ENCODE measurements at places on chromosomes 7 and 10.
A peak's percentile ranks its signal among the peaks of the same experiment; 100 is the strongest.

- no peak for DNase-seq
These were observed 30.0 kb downstream of the CLDN12 start for GRCh38 chr7:90433221-90433620.

GRCh38 chr7:98598846-98599615, 18.1 kb upstream of the NPTX2 start:
- DNase-seq, result no peak

DNA sequence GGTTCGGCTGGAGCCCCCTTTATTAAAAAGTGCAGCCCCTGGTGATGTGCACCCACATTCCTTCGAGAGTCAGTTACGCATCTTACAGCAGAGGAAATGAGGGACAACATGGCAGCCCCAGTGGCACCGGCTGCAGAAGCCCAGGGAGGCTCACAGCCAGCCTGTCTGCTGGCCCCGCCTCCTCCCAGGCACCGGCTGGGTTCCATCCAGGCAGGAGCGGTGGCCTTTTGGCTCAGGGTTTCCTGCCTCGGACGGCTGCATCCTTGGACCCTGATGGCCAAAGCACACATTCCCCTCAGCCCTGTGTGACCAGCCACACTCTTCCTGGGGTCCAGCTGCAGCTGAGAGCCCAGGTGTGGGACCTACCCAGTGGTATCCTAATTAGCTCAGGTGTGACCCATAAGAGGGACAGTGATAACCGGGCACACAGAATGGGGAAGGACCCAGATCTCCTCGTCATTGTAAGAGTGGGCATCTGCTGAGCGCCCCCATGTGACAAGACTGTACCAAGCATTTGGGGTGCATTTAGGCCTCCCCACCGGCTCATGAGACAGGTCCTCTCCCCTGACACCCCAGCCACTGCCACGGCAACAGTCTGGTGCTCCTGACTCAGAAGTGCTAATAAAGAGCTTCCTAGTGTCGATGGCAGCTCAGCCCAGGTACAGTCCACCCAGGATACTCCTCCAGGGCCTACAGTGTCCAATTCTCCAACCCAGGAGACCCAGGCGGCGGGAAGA, 63.3 kb upstream of the CHST15 start:
- no peak for DNase-seq

DNA sequence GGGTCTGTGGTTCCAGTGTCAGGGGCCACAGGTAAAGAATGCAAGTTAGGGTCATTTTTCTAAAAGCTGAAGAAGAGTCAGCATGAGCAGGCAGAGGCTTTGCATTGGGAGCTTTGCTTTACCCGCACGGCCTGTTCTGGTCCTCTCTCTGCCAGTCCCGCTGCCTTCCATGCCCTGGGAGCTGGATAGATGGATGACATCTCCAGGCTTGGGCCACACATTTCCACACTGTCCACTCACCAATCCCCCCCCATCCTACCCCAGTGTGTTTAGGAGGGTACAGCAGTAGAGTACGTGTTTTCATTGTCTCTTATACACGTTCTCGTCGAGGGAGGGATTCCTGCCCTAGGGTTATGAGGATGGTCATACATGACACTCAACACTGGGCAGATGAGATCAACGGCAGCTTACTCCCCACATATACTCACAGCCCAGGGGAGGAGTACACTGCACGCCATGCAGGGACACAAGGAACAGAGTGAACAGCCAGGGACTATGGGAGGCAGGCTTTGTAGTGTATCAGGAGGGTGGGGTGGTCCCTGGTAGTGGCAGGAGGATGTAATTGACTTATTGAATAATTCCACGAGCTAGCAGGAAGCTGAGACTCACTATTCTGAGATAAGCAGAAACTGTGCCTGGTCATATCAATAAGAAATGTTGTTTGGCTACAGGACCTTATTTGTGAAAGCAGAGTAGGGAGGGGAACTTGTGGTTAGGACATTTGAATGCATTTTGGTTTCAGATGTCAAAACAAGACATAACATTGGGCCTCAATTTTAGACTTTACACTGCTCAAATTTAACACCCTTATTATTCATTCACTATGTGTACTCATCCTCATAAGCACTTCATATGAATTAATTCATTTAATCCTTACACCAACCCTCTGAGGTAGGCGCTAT, 36.6 kb downstream of the PLPP4 start:
- DNase-seq, result no peak

DNA sequence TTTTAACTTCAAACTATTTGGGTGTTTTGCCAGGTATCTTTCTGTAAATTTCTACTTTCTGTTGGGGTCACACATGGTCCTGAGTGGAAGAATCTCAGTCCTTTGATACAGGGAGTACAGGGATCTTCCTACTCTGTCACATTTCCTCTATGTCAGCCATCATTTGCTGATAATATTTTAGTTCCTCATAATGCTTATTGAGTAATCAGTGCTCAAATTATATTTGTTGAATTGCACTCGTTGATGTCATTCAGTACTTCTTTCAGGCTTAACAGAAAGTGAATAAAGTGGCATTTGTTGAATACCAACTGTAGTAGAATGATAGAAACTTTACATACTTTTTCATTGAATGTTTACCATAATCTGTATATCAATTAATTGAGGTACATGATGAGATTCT, 31.9 kb downstream of the WDR11 start:
- DNase-seq, result no peak

- no peak for DNase-seq
These were observed 199.8 kb downstream of the PLXNA4 start for GRCh38 chr7:132376361-132377013.

DNA sequence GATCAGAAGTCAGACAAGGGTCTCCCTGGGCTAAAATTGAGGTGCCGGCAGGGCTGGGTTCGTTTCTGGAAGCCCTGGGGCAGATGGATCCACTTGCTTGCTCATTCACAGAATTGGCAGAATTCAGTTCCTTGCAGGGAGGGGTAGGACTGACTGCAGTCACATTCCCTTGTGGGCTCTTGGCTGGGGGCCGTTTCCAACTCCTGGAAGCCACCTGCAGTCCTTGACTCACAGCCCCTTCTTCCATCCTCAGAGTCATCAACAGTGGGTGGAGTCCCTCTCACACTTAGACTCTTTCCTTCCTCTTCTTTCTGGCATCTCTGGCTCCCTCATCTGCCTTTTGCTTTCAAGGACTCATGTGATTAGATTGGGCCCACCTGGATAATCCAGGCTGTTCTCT, 54.6 kb upstream of the NANOS1 start:
- no peak for DNase-seq

DNA sequence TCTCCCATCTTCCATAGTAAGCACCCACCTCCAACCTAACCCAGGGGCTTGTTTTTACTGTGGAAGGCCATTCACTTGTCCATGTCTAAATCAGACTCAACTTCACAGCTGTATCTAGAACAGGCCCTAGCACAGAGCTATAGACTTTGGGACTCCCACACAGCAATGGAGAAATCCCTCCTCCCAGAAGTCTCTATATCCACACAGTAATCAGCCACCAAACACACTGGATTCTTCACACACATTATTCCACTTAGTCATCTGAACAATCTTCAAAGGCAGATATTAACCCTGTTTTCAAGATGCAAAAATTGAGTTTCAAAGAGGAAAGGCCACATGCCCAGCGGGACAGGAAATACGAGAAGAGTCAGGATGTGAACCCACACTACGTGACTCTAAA, 81.8 kb downstream of the MALSU1 start:
- no peak for DNase-seq

- no peak for DNase-seq
These were observed 4.4 kb upstream of the SEMA3C start for GRCh38 chr7:80923211-80923612.

DNA sequence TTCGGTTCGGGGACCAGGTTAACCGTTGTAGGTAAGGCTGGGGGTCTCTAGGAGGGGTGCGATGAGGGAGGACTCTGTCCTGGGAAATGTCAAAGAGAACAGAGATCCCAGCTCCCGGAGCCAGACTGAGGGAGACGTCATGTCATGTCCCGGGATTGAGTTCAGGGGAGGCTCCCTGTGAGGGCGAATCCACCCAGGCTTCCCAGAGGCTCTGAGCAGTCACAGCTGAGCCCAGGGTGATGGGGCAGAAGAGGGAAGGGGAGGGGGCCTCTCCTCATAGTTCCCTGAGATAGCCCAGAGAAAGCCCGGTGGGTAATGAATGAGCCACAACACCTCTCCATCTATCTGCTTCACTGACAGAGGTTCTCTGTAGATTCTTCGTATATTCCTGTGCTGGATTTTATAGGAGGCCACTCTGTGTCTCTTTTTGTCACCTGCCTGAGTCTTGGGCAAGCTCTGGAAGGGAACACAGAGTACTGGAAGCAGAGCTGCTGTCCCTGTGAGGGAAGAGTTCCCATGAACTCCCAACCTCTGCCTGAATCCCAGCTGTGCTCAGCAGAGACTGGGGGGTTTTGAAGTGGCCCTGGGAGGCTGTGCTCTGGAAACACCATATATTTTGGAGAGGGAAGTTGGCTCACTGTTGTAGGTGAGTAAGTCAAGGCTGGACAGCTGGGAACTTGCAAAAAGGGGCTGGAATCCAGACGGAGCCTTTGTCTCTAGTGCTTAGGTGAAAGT, 16.4 kb downstream of the PRSS2 start:
- no peak for DNase-seq

DNA sequence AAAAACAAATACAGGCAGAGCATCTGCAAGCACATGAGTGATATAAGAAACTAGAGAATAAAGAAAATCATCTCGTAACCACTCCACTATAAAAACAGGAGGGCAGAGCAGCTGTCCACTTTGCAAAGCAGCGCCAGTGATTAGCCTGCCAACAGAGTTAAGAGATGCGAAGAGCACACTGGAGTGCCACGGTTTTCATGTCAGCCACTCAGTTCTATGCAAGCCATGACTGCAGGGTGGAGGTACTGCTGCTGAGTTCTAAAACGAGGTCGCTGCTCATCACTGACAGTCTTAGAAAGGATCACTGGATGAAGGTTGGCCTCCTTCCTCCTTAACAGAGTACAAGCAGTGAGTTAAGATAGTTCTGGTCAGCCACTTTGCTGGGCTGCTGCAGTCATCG, 58.5 kb downstream of the FGFR2 start:
- DNase-seq, result no peak

GRCh38 chr7:99201027-99201426, 6.9 kb downstream of the KPNA7 start:
- DNase-seq, result no peak

GRCh38 chr7:137755427-137755826, 91.3 kb downstream of the DGKI start:
- DNase-seq, result no peak

- no peak for DNase-seq
These were observed 1.9 kb upstream of the EBF3 start for GRCh38 chr10:129965959-129966358.

DNA sequence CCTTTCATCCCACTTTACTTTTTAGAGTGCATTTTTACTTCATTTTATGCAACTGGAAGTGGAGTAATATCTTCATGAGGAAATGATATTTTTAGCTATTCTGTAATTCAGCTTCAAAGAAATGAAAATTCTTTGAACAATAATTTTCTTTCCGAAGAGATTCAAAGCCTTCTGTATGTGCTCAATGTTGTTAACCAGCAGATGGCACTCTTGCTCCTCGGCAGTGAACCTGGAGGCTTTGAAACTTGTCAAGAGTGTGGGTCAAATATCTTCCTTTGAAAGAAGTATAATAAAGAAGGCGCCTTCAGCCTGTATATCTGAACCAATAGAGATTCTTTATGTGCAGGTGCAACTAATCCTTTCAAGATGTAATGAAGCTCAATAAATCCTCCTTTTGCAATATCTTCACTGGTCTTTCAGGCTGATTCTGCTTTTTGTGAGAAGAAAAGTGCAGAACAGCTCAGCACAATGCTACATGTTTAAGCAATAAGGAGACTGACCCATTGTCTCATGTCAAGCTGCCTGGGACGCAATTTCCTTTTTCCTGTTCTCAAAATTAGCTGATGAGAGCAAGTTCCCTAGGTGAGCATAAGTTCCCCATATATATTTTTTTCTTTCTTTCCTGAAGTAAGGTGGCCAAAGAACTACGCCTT, 258.4 kb downstream of the SEMA3A start:
- DNase-seq, result peak; percentile 49

DNA sequence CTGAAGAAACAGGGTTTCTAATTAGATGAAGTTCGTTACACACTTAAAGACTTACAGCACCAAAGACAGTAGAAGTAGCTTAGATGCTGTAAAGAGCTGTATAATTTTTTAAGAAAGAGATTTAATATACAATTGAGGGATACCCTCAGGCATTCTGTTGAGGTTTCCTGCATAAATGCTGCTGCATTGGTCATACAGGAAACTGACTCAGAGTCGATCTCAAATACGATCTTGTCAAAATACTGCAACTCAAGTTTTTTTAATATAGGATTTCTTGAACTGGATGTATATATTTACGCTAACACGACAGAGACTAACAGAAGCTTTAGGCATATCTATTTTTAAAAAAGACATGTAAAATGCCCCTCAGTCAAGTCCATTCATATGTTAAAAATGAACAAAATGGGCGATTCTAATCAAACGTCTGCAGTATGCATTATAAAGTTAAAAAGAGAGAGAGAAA, 2.4 kb upstream of the ARID5B start:
- no peak for DNase-seq

DNA sequence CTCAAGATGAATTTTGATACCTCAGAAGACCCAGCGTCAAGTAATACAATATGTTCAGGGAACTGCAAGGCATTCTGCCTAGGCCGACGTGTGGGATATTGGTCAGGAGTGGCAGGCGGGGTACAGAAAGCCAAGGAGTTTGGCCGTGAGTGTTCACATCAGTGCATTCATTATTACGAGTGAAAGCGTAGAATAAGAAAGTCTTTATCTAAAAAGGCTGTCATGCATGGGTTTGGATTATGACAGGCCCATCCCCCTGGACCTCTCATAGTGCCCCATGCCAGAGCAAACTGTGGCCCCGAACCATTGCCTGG, 7.5 kb downstream of the AIMP2 start:
- DNase-seq, result no peak

DNA sequence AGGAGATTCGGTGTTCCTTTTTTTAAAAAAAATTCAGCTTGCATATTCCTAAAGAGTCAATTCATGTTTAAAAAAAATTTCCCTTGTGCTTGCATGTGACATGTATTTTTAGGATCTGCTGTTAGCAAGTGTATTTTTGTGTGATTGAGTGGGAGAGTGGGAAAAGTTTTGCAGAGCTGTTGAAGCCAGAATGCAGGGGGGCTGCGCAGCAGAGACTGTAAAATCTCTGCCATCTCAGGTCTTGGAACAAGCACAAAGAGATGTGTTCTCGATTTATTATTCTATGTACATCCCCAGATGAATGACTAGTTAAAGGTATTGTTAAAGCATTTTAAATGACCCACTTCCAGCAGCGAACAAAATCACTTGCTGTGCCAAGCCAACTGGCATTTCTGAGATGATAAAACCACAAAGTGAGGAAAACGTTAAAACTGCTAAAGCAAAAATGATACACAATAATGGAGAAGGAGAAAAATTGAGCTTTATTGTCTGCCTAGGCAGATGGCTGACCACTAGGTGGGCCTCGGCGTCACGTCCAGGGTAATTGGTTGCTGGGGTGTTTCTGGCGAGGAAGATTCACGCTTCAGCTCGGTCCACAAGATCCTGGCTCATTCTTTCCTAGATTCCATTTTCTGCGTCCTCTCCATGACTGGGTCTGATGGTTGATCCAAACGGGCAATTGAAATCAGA, 67.0 kb upstream of the ATRNL1 start:
- no peak for DNase-seq
